Hindlimb muscle (tissue), 1 donor: ENCODE measurements at places on chromosomes 2 and 18.

DNA sequence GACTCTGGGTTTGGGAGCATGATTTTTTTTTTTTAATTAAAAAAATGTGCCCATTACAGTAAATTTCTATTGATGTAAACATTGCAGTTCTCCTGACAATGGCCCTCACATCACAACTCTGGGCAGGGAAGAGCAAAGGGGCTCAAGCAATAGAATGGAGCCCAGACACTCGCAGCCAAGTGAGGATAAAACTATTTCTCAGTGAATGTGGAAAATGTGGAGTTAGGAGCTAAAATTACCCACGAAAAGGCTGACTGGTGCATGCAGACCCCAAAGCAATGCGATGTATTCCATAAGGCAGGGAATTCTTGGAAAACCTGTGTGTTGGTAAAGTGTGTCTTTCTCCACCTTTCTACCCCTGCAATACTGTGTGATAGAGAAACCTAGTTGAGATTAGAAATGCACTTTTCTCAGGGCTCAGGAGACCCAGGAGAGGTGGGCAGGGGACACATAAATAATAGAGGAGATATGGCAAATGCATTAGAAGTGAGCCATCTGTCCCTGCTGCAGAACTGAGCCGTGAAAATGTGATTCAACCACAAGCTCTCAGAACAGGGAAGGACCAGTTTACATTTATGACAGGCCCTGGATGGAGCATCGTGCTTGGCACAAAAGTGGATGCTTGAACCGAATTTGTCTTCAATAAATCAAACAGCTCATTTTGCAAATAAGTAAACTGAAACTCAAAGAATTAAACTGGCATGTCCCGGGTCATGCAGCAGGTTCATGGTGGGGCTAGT is 100.1 kb downstream of the MYCN start:
- no peak for DNase-seq

- DNase-seq, result no peak
Observed at GRCh38 chr18:51188024-51188701, 9.3 kb downstream of the MEX3C start.

DNA sequence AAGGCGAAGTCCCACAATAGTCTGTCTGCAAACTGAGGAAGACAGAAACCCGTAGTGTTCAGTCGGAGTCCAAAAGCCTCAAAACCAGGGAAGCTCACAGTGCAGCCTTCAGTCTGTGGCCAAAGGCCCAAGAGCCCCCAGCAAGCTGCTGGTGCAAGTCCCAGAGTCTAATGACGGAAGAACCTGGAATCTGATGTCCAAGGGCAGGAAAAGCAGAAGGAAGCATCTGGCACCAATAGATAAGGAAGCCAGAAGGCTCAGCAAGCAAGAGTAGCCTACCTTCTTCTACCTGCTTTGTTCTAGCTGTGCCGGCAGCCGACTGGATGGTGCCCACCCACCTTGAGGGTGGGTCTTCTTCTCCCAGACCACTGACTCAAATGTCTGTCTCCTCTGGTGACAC is 21.8 kb downstream of the CFAP210 start:
- DNase-seq, result no peak

DNA sequence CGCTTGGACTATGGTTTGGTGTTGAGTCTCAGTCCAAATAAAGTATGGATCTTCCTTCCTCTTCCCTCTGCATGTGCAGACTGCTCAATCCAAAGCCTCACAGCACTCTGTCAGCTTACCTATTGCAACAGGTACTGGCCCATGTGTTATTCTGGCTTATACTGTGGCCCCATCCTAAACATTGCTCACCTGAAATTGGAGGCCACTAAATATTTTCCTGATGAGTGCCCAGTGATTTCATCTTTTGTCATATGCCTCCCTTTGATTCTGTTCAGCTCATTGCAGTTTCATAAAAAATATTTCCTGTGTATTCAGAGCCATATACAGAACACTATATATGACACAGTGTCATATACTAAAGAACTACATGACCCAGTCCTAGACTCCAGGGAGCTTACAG is 86.3 kb upstream of the FAM136A start:
- DNase-seq, result no peak

- DNase-seq, result peak; percentile 84
Observed at GRCh38 chr2:55051026-55051866, 995 bp upstream of the RTN4 start.

DNA sequence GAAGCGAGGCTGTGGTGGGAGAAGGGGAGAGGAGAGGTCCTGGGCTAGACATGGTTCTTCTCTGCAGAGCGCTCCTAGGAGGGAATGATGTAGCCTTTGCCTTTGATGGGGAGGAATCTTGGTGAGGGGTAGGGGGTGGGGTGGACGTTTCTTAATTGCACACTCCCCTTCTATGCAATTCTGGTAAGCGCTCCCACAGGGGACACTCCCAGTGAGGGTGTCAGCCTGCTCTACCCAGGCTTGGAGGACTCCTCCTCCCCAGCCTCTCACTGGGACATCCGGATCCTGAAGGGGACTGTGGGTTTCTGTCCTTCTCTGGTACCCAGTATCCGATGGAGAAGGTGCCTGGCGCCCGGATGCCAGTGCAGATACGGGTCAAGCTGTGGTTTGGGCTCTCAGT is 114.3 kb downstream of the DYSF start:
- no peak for DNase-seq

GRCh38 chr18:34661464-34662087 is 48.5 kb upstream of the DTNA start:
- peak; percentile 28 for DNase-seq

- peak; percentile 34 for DNase-seq
Observed at GRCh38 chr2:48946449-48947048, 191.0 kb upstream of the LHCGR start.

DNA sequence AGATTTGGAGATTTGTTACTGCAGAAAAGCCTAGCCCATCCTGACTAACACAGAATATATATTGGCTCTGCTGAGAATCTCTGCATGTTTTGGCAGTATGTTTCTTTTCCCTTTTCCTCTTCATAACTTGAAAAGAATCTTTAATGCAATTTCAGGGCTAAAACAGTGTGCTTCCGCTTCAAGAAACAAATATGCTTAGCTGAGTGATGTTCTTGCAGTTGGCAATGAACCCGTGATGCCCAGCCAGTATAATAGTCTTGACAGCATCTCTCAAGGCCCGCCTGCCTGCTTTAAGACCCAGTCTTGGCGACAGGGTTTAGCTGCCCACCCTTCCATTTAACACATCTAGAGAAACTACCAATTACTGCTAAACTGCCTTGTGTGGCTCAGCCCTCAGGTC is 184.5 kb downstream of the INO80D start:
- DNase-seq, result no peak

DNA sequence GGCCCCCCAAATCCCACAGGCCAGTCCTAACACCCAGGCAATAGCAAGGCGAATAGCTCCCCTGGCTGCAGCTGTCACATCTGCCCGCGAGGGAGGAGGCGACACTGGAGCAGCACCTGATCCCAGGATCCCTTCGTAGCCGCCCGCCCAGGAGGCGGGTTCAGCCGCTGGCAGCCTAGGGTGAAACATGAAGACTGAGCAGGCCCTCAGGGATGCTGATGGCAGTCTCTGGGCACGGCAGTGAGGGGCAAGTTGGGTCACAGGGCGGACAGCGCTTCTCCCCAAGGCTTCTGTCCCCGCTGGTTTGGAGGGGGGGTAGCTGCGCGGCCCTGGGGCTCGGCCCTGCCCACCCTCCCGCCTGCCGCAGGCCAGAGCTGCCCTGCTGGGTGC is 1.9 kb downstream of the DNMT3A start:
- DNase-seq, result no peak

- DNase-seq, result no peak
Observed at GRCh38 chr2:95314964-95315611, 17.9 kb downstream of the KCNIP3 start.

GRCh38 chr2:189659734-189660133 is 1.5 kb upstream of the ASNSD1 start:
- DNase-seq, result no peak

DNA sequence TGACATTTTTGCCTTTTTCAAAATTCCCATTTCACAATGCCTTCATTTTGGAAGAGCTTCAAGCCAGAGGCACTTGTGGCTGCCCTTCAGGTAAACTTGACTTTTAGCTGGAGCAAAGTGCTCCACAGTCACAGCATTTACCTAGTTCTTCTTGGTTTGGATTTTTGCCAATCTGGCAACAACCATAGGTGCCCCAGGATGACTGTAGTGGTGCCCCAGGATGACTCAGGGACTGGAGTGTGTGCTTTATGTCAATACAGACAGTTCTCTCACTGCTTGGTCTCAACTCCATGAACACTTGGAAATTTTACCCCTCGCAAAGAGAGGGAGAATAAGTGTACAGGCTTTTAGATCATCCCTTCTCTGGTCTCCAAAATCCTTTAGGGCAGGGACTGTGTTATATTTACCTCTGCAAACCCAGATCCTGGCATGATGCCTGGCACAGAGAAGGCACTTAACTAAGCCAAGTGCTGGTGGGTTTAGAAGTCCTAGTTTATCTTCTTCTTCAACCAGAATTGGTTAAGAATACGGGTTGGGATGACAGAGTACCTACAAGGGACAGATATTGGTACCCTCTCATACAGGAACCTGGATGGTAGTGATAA is 15.3 kb upstream of the PTPN4 start:
- DNase-seq, result no peak

GRCh38 chr2:45452866-45453265 is 158.2 kb downstream of the SRBD1 start:
- peak; percentile 71 for DNase-seq

DNA sequence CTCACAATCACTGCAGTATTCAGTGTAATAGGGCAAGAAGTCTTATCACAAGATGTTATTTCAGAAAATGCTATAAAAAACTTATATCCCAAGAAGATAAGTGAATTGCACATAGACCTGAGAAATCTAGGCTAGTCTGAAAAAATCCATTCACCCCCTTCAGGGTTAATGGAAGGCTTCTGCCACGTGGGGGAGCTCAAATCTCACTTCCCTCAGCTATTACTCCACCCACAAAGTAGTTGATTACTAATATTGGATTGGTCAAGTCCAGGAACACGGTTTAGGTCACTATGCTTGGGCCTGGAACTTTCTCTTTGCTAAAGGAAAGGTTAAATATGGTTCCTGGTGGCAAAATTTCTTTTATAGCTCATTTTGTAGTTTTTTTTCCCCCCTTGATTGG is 51.2 kb upstream of the ADAM23 start:
- no peak for DNase-seq

- no peak for DNase-seq
Observed at GRCh38 chr2:238278626-238279323, 9.6 kb downstream of the PER2 start.

DNA sequence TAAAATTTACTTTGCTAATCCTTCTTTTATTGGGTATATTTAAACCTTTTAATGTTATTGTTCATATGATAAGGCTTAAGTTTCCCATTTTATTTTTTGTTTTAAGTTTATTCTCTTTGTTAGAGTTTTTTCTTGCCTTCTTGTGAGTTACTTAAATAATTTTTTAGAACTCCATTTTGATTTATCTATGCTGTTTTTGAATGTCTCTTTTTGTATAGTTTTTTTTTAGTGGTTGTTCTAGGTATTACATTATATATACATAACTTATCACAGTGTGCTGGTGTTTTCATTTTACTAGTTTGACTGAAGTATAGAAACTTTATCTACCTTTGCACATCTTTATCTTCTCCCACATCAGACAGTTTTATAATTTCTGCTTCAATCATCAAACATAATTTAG is 49.4 kb upstream of the TGFA start:
- no peak for DNase-seq

GRCh38 chr2:7709907-7710306 is 792.7 kb downstream of the RNF144A start:
- DNase-seq, result no peak

DNA sequence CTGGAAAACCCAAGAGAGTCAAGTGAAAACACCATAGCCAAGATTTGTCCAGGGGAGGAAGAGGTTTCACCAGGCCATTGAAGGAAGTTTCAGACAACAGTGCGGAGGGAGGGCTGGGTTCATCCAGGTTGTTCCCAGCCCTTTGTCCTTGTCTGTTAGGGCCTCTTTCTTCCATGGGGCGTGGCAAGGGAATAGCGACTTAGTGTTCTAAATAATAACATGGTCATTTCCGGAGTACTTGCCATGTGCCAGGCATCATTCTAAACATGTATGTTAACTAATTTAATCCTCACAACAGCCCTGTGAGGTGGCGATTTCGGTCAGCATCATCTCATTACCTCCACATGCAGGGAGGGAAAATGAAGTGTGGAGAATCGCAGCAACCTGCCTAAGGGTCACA is 77.3 kb downstream of the TCF7L1 start:
- no peak for DNase-seq

- DNase-seq, result no peak
Observed at GRCh38 chr2:180910831-180911665, 69.4 kb upstream of the UBE2E3 start.

- no peak for DNase-seq
Observed at GRCh38 chr2:236840857-236841256, 244.8 kb upstream of the COPS8 start.

GRCh38 chr18:59758106-59758505 is 60.9 kb upstream of the CCBE1 start:
- DNase-seq, result no peak

- no peak for DNase-seq
Observed at GRCh38 chr18:43193336-43193735, 77.9 kb upstream of the RIT2 start.

DNA sequence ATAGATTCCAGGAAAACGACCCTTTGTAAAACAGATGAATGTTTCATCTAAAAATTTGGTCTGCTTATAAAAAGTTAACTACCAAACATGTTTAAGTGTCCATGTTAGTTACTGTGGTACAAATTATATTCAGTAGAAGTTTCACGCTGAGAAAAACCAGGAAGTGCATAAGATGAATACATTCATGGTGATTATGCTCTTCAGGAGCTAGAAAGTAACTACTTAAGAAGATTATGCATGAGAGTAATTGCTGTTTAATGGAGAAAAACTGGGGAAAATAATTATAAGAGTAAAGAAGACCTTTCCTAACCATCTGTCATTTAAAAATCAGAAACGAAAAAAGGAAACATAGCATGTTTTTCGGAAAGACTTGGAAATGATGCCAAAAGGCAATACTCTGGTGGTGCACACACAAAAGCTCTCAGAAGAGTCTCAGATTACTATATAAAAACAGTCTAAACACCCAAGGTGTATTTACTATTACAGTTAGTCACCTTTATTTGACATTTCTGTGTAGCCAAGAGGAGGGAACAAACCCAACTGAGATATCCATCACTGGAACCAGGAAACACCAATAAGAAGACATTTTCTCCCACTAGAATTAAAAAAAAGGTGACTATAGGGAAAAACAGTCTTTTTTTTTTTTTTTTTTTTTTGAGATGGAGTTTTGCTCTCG is 38.8 kb upstream of the METTL21A start:
- no peak for DNase-seq
